Cardiac muscle cell (in vitro differentiated cells and primary cell): ENCODE measurements at places on chromosomes 2 and 18. TPM values are rescaled to one million over a fixed set of nuclear protein-coding genes. Genes with fewer than 3 reads are reported as not detected.

ASTL gene
- not detected in 2 replicates for polyA plus RNA-seq

KIF5C gene
- 0.82 and 3.2 TPM in 2 replicates for polyA plus RNA-seq

USP40 gene
- polyA plus RNA-seq = 12.7 and 14.0 TPM in 2 replicates

CNGA3 gene
- not detected in 2 replicates for polyA plus RNA-seq

SERPINB3 gene
- polyA plus RNA-seq = not detected in 2 replicates

RETREG2 gene
- 77.6 and 101 TPM in 2 replicates for polyA plus RNA-seq

FOXI3 gene
- polyA plus RNA-seq = not detected in 2 replicates

NGEF gene
- polyA plus RNA-seq = 2.0 and 5.6 TPM in 2 replicates

ANKRD39 gene
- 32.1 and 32.3 TPM in 2 replicates for polyA plus RNA-seq

HRH4 gene
- not detected in 2 replicates for polyA plus RNA-seq

IGFBP2 gene
- polyA plus RNA-seq = 476 and 569 TPM in 2 replicates

CAPN14 gene
- not detected in 2 replicates for polyA plus RNA-seq

PMAIP1 gene
- 1.6 and 3.9 TPM in 2 replicates for polyA plus RNA-seq

TMEM131 gene
- polyA plus RNA-seq = 16.3 and 23.6 TPM in 2 replicates

ASXL3 gene
- polyA plus RNA-seq = 6.1 and 8.3 TPM in 2 replicates

ZCCHC2 gene
- polyA plus RNA-seq = 2.1 and 5.9 TPM in 2 replicates

SPP2 gene
- polyA plus RNA-seq = not detected in 2 replicates

FNDC4 gene
- 43.4 and 51.2 TPM in 2 replicates for polyA plus RNA-seq

TMEFF2 gene
- polyA plus RNA-seq = 0.31 and 1.3 TPM in 2 replicates

STAM2 gene
- 4.5 and 8.3 TPM in 2 replicates for polyA plus RNA-seq

NEUROD1 gene
- not detected in 2 replicates for polyA plus RNA-seq

TMEM200C gene
- 13.5 and 18.2 TPM in 2 replicates for polyA plus RNA-seq

LIMS4 gene
- polyA plus RNA-seq = 0.31 and 3.1 TPM in 2 replicates

LIMS2 gene
- 35.2 and 48.8 TPM in 2 replicates for polyA plus RNA-seq

KLHL29 gene
- 5.6 and 14.2 TPM in 2 replicates for polyA plus RNA-seq

GPR55 gene
- not detected in 2 replicates for polyA plus RNA-seq

UNC80 gene
- polyA plus RNA-seq = 0.07 and 0.39 TPM in 2 replicates

FKBP1B gene
- 46.3 and 63.6 TPM in 2 replicates for polyA plus RNA-seq

CHST10 gene
- polyA plus RNA-seq = 21.0 and 30.0 TPM in 2 replicates

RAD51AP2 gene
- 0.10 TPM in 1 of 2 replicates, not detected in the other for polyA plus RNA-seq

SLC9A4 gene
- 0.17 and 0.29 TPM in 2 replicates for polyA plus RNA-seq

SERPINB8 gene
- 0.90 and 4.0 TPM in 2 replicates for polyA plus RNA-seq

DNAJC5G gene
- 4.4 and 7.5 TPM in 2 replicates for polyA plus RNA-seq

GRHL1 gene
- 0.92 TPM in 1 of 2 replicates, not detected in the other for polyA plus RNA-seq

PARD6G gene
- polyA plus RNA-seq = 4.9 and 8.0 TPM in 2 replicates

ERICH2 gene
- 2.9 and 6.2 TPM in 2 replicates for polyA plus RNA-seq

PTGR3 gene
- 17.4 and 18.5 TPM in 2 replicates for polyA plus RNA-seq

ANKRD29 gene
- polyA plus RNA-seq = 0.44 and 0.92 TPM in 2 replicates

TUBA4B gene
- not detected in 2 replicates for polyA plus RNA-seq

SOWAHC gene
- 8.5 and 13.4 TPM in 2 replicates for polyA plus RNA-seq

LOXHD1 gene
- polyA plus RNA-seq = 0.32 TPM in 1 of 2 replicates, not detected in the other

KLHL41 gene
- polyA plus RNA-seq = 12.3 and 14.7 TPM in 2 replicates

TMEM178A gene
- polyA plus RNA-seq = 13.4 and 17.9 TPM in 2 replicates

ALPG gene
- polyA plus RNA-seq = not detected in 2 replicates

FSIP2 gene
- polyA plus RNA-seq = 3.4 and 6.4 TPM in 2 replicates

DAPL1 gene
- not detected in 2 replicates for polyA plus RNA-seq

TOGARAM2 gene
- polyA plus RNA-seq = not detected in 2 replicates
